Stimulated activated CD8-positive, alpha-beta memory T cell treated with anti-CD3 and anti-CD28 coated beads, Interleukin-2, amount 100 ng/mL, for 1 hour (primary cell): ENCODE measurements at places on chromosomes 11 and 22.

DNA sequence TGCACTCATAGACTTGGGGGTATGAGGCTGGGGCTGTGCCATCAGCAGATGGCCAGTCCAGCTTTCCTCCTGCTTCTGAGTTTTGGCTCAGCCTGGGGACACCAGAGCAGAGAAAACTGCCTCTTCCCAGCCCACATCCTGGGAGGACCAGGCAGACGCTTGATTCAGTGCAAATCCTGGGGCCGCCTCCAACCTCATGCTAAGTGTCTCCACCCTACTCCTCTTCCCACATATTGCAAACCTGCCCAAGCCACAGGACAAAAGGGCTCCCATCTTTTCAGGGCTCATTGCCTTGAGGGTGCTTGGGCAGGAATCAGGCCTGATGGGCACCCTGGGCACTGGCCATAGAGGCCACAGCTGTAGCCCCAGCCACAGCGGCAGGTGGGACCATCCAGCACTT, 79.7 kb upstream of the SHANK2 start:
- no peak for DNase-seq

DNA sequence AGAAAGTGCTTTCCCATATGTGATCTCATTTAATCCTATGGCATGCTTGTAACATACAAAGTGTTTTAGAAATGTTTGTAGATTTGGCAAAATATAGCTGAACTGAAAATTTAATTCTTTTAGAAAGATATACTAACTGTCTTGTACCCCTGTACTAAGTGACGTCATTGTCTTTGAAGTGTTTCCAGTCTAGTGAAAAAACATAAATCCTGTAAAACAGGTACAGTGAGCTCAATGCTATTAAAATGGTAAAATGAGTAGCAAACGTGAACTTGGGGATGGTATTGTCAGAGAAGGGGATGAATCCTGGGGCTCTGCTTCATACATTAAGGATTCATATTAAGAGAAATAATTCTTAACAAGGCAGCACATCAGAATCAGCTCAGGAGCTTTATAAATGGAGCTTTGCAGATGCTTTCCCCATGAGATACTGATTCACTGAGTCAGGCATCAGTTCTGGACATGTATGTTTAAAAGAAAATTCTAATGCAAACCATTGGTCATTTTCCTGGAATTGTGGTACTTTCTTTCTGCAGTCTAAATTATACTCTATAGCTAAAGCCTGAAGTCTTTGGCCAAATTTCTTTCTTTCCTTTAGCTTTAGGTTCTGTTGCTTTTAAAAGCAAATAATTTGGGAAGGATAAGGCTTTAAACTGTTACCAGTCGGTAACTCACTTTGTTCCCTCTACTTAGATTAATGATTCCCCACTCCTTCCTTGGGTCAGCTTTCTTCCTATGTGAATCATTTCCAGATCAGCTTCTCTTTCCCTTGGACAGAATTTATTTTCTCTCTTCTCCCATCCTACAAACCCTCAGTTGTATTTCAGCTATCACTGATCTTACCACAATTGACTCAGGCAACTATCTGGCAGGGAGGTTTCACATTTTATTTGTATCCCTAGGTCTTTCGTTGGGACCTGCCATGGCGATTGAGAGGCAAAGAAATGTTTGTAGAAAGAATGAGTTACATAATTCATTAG, 57.5 kb upstream of the DDI1 start:
- DNase-seq: no peak

DNA sequence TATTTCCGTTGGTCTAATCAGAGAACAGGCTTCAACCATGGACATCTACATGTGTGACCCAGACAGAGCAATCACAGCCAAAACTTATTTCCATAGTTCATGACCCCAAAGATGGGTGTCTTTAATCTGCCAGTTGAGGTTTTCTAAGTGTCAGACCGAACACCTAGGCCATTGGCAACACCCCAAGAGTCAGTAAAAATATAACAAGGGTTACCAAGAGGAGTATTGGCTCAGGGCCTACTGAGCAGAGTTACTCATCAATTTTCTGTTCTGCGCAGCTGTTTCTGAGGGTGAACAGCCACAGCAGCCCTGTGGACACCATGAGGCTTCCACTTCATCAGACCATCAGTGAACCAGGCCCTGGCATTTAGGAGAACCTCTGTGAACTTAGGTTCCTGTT, 18.8 kb downstream of the GUCD1 start:
- no peak for DNase-seq

- no peak for DNase-seq
Observed at GRCh38 chr11:28835790-28836189, 727.6 kb downstream of the METTL15 start.

- DNase-seq: no peak
Observed at GRCh38 chr11:41609511-41609910, 150.1 kb upstream of the LRRC4C start.

- DNase-seq: no peak
Observed at GRCh38 chr11:18498039-18498438, 28.7 kb downstream of the TSG101 start.

DNA sequence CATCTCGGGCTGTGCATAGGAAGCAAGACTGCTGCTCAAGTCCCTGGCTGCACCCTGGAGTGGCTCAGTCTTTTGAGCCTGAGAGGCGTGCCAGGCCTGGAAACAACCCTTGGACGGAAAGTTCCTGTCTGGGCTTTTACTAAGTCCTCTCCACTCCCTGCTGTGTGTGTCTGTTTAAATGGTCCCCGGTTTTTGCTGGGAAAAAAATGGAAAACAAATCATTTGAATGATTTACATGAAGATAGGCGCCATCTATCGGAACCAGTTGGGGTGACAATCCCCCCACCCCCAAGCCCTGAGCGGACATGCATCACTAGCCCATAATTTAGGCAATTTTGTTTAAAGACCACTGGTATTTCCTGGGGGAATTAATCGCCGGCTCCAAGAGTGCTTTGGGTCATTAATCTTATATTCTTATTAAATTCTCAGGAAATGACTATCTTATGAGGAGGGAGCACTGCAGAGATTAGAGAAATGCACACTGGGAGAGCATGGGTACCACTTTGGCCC, 2.7 kb upstream of the GAB2 start:
- peak; percentile 16 for DNase-seq

DNA sequence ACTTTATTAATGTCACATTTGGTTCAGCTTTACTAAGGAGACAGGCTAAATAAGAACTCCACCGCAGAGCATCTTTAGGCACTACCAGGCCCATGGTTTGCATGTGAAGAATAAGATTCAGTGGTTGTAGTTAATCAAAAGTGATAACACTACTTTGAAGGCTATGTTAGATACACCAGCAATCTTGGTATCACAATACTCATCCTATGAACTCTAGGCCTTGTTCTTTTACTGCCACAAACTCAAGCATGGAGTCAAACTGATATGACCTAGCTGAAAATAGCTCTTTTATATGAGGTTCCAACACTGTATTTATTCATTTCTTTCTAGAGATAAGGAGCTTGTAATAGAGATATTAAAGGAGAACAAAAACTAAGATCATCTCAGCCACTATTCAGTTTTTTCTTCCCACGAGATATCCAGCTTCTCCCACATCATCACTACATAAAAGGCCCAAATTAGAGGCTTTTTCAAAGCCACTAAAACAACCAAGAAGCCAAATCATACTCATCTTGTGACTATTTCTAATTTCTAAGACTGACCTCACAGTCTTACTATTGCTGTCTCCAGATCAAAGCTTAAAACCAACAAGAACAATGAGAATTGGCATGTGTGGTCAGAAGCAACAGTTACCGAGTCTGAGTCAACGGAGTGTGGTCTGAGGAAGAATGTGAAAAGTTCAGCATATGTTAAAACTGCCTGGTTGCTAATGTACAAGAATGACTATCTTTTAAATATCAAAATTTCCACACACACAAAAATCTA, 25.1 kb upstream of the GUCY1A2 start:
- DNase-seq: no peak

GRCh38 chr22:21443057-21443734, 24.0 kb upstream of the TMEM191C start:
- DNase-seq: no peak

DNA sequence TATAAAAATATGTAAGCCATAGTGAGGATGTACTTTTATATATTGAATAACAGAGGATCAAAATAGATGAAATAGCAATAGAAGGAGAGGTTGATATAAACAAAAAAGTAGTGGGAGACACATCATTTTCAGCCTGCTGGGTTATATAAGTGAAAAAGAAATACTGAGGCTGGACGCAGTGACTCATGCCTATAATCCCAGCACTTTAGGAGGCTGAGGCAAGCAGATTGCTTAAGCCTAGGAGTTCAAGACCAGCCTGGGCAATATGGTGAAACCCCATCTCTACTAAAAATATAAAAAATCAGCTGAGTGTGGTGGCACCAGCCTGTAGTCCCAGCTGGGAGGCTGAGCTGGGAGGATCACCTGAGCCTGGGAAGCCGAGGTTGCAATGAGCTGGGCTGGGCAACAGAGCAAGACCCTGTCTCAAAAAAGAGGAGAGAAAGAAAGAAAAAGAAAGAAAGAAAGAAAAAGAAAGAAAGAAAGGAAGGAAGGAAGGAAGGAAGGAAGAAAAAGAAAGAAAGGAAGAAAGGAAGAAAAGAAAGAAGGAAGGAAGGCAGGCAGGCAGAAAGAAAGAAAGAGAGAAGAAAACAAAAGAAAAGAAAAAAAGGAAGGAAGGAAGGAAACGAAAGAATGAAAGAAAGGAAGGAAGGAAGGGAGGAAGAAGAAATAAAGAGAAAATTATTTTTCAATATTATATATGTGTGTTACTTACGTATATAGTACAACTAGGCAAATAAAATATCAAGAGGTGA, 7.0 kb upstream of the P2RY2 start:
- no peak for DNase-seq

- DNase-seq: no peak
Observed at GRCh38 chr11:7445564-7445963, 39.7 kb upstream of the OLFML1 start.

DNA sequence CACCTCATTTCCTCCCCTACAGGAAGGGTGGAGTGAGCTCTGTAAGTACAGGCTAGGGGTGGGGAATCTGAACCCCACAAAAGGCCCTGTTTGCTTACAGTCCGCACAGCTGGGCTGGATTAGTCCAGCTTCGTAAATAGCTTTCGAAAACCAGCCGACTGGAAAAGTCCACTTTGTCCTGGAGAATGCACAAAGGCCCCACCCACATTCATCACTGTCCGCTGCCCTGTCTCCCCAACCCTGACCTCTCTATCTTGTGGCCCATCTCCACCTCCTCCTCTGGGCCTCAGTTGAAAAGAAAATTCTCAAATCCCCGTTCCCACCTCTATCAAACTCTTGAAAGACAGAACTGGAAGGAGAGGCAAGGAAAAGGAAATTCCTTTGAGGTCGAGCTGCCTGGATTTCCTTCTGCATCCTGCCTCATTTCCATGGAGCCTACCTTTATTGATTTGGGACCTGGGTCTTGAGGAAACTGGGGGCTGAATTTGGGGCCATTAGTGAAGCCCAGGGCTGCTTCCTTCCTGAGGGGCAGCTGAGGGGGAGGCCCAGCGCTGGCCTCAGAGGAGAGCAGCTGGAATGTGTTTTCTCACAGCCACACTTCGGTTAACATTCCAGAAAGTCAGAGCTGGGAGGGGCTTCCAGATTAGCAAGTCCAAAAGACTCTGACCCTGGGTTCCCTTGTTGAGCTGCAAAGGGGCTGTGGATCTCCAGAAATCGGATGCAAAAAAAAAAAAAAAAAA, 147.6 kb downstream of the FBXO7 start:
- DNase-seq: no peak

GRCh38 chr11:94315664-94316063, 11.3 kb downstream of the IZUMO1R start:
- no peak for DNase-seq

DNA sequence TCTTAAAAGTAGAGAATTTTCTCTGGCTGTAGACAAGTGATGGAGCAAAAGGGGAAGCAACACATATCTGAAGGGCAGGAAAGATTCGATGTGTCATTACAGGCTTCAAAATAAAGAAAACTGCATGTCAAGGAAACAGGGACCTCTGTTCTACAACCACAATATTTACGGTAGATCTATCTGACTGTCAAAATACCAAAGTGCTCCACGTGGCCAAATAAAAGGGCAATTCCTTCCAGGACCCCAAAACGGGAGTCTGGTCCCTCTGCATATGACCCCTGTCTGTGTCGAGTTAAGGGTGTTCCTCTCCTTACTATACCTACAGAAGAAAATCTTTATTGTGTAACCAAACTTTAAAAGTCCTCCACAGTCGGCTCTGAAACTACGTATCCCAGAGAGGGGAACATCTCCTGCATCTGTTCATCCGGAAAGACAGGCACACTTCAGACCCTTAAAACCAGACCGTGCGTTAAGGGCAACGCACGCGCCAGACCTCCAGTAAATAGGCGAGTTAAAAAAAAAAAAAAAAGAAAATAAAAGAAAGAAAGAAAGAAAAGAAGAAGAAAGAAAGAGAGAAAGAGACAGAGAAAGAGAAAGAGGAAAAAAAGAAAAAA, 756 bp downstream of the CLNS1A start:
- DNase-seq: no peak

- no peak for DNase-seq
Observed at GRCh38 chr11:128226106-128226716, 361.1 kb downstream of the ETS1 start.

DNA sequence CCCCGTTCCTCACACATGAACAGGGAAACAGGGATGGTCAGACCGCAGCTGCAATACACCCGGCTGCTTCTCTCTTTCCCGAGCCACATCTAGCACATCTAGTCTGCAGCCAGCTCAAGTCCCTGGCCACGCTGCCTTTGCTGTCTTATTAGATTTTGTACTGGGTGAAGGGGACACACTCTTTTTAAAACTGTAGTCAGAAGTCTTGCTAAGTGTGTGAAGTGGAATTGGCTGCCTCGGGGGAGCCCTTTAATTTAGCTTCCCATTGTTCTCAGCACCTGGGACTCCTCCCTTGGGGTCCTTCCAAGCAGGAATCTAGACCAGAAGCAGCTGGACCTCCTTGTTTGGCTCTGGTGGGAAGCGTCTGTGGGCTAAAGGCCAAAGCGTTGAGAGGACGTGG, 420.0 kb downstream of the CTTN start:
- DNase-seq: no peak

DNA sequence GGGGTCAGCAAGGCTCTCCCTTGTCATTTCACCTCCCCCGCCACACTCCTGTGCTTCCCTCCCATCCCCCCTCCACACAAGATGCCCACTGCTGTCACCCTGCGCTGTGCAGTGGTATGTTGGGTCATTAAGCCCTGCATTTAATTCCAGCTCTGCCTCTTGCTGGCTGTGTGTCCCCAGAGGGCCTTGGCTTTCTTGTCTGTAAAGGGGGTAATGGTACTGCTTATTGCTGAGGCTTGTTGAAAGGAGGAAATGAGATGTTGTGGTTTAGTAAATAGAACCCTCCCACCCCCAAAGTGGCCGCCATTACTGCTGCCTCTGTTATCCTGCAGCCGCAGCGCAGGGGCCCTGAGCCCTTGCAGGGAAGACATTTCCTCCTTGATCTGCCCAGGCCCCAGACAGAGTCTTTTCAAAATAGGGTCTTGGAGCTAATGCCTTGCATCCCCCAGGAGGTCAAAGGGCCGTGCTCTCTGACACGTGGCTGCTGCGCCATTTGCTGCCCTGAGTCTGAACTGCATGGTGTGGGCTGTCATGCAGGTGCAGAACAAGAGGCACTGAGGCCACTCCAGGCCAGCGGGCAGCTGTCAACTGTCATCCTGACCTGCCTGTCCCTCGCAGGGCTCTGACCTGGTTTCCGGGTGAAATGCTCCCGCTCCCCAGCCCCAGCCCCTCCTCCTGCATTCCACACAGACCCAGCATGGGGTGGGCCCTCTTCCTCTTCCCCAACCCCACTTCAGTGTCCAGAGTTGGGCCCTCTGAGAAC, 18.7 kb downstream of the PVALB start:
- no peak for DNase-seq

GRCh38 chr11:112057170-112057569, 16.6 kb downstream of the PIH1D2 start:
- no peak for DNase-seq

- no peak for DNase-seq
Observed at GRCh38 chr22:47474895-47475294, 712.4 kb downstream of the TBC1D22A start.
